ENCODE measurements at places on chromosomes 13 and 19.

DNA sequence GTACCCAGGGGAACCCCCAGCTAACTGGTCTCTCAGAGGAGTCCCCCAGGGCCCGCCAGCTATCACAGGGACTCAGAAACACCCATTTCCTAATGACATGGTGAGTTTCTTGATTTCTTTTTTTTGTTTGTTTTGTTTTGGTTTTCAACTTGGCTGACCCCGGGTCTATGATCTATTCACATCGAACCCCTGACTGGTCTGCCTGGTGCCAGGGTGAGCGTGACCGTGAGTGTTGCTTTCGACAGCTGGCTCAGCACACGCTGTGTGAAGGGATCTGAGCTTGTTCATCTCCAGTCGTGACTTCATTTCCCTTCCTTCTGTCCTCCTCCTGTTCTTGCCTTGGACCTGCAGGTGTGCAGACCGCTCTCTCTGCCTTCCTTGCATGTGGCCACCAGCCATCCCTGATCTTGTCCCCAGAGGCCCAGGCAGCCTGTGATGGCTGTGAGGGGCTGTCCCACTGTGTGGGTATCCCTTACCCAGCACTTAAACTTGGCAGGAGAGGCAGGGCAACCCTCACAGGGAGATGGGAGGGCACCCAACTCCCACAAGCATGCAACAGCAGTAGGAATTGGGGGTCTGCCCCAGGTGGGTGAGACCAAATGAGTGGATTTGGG is 26.2 kb downstream of the TMEM161A start:
- DNase-seq = no peak

GRCh38 chr13:72104656-72105180 is 237.7 kb upstream of the DACH1 start:
- no peak for DNase-seq

DNA sequence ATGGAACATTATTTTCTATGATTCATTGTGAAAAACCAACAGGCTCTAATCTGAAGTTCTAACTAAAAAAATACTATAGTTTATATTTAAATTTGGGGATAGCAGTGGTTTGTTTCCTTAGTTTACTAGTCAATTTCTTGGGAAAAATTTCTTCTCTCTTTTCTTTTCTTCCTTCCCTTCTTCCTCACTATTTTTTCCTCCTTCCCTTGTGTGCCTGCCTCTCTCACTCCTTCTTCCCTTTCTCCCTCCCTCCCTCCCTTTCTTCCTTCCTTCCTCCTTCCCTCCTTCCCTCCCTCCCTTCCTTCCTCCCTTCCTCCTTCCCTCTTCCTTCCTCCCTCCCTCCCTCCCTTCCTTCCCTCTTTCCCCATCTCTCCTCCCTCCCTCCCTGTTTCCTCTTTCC is 226.5 kb downstream of the ZNF536 start:
- DNase-seq = no peak

DNA sequence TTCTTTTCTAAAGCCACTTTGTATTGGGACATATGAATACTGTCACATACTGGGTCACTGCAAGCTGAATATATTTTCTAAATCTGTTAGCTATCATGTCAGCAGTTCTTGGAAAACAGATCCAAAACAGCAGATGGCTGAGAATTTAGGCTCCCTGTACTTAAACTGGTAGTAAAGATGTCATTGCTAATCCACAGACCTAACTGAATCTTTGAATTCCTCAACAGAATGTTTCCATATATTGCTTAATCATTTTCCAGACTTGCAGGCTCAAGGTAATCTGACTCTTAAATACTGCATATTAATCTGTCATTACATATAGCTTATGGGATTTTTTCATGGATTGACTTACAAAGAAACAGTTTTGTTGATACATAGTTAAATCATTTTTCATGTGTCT is 639.0 kb upstream of the KLHL1 start:
- DNase-seq = no peak

DNA sequence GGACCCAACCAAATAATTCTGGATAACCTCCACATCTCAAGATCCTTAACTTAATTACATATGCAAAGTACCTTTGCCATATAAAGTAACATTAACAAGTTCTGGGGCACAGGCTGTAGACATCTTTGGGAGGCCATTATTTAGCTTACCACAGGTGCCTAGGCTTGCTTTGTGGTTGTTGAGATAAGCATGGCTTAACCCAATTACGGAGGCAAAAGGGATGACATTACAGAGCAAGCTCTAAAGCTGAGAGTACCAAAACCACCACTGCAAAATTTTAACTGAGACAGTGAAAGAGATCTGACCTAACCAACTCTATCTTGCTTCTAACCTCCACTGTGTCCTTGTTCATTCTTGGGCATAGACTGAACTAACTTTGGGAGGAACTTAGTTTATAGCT is 502.9 kb upstream of the ATXN8OS start:
- DNase-seq = no peak

DNA sequence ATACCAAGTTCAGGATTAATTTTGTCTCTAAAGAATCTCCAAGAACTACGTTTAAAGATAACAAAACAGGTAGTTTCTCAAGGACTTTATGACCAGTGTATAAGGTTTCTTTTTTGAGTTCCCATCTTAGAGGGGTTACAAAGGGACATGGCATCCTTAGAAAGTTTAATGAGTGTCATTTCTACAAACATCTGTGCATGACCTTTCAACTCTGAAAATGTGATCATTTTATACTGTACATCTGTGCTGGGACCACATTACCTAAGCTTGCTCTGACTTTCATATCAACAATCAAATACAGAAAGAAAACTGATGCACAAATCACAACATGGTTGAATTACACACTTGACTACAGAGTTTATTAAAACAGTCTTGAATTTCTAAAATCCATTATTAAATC is 37.1 kb downstream of the KLF12 start:
- DNase-seq = no peak

DNA sequence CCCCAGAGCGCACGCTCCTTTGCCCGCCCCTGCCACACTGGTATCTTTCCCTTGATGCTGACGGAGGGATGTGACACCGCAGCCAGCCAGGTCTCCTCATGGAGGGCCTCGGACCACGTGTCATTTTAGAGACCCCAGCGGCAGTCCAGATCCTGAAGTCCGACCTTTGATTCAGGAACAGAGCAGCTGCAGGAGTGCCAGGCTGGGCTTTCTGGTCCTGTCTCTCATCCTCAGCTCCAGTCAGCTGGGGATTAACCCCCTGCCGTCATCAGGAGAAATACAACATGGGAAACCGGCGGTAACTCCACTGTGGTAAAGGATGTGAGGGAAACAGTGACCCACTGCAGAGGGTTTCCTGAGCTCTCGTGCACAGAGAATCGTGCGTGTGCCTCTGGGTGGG is 140.6 kb downstream of the SIPA1L3 start:
- no peak for DNase-seq

GRCh38 chr13:68666774-68667397 is 1436.8 kb upstream of the PCDH9 start:
- no peak for DNase-seq

DNA sequence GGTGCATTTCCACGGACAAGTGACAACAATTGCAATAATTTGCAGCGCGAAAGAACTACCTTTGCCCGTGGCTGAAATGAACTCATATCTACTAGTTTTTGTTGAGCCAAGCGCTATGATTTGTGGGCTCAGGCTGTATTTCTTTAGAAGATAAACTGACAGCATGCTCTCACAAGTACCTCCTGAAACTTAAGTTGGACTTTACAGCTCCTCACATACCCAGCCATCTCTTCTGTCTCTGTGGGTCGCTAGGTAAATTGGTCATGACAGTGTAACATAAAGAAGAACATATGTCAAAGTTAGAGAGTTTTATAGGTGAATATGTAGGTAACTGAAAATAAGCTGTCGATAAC is 839 bp downstream of the COG6 start:
- no peak for DNase-seq

DNA sequence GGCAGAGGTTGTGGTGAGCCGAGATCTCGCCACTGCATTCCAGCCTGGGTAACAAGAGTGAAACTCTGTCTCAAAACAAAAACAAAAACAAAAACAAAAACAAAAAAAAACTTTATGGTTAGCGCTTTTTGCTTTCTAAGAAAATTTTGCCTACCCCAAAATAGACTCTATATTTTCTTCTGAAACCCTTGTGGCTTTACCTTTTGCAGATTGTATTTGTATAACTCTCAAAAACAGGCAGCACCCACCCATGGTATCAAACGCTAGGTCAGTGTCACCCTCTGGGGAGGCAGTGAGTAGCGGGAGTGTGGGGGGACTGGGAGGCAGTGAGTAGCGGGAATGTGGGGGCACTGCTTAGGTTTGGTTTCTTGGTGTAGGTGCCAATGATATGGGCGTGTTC is 7.5 kb upstream of the SLC39A3 start:
- no peak for DNase-seq

- DNase-seq = no peak
Observed at GRCh38 chr19:10603873-10604459, 16.9 kb upstream of the AP1M2 start.

DNA sequence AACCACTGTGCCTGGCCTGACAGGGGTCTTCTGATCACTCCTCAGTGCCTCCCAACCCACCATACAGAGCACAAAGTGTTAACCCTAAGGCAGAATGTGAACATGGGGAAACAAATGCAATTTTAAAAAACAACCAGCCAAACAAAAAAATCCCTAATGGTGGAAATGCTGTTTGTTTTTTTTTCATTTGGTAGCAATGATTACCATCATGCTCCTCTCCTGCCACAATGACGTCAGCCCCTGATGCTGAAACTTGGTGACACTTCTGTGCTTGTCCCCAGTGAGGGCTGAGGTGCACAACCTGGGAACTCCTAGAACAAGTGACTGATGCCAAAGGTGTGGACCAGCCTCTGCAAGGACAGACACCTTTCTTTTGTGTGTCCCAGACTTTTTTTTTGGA is 4.0 kb upstream of the TSPAN16 start:
- no peak for DNase-seq

- DNase-seq = no peak
Observed at GRCh38 chr19:17948931-17949930, 16.4 kb downstream of the CCDC124 start.
